ENCODE measurements at places on chromosomes 5 and 9.
A peak's percentile ranks its signal among the peaks of the same experiment; 100 is the strongest.

DNA sequence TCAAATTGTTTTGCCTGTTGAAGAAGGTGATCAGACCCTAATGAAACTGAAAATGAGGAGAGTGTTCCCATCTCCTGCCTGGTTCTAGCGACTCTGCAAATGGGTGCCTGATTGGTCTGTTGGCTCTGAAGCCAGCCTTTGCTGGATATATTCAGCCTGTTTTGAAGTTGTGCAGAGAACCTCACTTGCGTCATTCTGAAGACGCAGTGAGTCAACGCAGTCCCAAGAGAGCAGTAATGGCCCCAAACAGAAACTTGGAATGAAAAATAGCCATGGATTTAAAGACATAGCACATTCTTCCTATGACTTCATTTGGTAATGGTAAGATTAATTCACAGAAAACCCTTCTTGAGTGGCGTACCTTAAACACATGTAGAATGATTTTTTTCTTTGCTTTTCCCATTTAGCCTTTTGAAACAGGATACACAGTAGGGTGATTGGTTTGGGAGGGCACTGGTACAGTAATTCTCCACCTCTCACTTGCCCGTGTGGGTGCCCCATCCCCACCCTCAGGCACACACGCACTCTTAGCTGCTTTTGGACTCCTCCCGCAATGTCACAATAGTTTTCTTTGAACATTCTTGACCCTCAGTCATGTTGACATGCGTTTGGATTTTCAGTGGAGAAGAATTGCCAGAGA lies 54.1 kb upstream of the ABL1 start:
- no peak for DNase-seq

- DNase-seq: no peak
Observed at GRCh38 chr9:28413471-28413870, 840.2 kb upstream of the C9orf72 start.

- no peak for DNase-seq
Observed at GRCh38 chr5:72596956-72597355, 89.7 kb upstream of the ZNF366 start.

GRCh38 chr5:94442076-94442475 lies 176.3 kb downstream of the KIAA0825 start:
- no peak for DNase-seq

DNA sequence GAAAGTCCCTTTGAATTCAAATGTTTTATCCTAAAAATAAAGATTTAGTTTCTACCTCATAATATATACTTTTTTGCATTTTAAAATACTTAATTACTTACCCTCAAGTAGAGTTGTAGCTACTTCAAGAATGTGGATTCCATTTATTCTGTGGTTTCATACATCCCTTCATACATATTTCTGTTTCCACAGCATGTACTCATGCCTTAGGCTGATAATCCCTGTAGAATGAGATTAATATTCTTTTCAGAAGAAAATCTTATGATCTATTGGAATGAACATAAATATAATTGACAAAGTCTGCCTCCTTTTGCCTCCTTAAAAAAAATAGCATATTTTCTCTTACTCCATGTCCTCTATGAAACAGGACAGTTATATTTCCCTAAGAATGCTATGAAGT lies 465.7 kb downstream of the DTWD2 start:
- no peak for DNase-seq

DNA sequence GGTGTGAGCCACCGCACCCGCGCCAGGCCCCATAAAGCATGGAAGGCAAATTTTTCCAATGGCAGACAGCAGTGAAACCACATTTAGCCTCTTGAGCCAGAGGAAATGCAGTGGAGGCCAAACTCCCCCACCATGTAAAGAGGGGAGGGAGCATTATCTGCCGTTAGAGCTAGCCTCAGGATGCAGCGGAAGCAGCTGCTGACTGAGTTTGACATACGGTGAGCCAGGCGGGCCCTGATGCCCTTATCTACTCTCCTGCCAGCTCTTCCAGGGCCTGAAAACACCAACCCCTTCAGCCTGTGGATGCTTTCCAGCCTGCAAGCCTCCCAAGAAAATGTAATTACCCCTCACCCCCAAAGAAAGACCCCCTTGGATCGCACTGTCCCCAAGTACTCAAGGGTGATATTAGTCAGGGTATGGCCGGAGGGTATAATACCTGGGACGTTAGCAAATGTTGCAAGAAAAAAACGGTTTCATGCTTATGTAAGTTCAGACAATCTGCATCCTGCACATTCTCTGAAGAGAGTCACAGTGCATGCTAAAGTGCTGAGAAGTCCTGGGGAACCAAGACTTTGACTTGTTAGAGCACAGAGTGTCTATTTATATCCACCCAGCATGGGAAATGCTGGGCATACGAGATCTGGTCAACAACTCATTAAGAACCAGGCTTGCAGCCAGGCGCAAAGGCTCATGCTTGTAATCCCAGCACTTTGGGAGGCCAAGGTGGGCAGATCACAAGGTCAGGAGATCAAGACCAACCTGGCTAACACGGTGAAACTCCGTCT lies 11.3 kb upstream of the GGTA1 start:
- no peak for DNase-seq

DNA sequence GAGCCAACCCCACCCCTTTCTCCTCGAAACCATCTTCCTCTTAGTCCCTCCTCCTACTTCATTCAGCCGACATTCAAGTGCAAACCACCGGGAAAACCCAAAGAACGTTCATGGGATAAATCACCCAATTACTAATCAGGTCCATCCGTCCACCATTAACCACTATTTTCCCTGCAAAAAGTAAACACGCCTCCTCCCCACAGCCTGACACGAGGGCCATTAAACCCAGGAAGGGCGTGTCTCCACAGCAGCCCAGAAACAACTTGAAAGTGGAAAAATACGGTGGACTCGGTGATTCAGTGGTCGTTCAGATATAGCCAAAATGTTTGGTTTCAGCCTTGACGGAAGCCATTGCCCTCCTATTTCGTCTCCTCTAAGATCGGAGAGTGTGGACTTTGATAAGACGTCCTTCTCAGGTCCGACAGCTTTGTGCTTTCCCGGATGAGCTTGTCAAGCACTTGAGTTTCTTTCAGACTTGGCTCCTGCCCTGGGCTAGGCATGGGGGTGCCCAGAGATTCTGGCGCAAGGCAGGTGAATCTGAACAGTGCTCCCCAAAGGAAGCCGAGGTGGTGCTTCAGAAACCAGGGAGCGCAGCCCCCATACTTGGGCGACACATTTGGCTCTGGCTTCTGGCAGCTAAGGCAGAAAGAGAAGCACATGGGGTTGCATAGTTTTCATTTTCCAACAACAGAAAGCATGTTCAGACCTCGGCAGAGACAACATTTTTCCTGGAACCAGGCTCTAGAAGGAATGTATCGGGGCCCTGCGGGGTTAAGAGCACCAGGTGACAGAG lies 56.6 kb downstream of the SMIM23 start:
- peak; percentile 11 for DNase-seq

- DNase-seq: peak; percentile 20
Observed at GRCh38 chr9:113516840-113517577, 53.5 kb downstream of the RGS3 start.

- DNase-seq: no peak
Observed at GRCh38 chr5:180665682-180666404, 16.4 kb upstream of the FLT4 start.

DNA sequence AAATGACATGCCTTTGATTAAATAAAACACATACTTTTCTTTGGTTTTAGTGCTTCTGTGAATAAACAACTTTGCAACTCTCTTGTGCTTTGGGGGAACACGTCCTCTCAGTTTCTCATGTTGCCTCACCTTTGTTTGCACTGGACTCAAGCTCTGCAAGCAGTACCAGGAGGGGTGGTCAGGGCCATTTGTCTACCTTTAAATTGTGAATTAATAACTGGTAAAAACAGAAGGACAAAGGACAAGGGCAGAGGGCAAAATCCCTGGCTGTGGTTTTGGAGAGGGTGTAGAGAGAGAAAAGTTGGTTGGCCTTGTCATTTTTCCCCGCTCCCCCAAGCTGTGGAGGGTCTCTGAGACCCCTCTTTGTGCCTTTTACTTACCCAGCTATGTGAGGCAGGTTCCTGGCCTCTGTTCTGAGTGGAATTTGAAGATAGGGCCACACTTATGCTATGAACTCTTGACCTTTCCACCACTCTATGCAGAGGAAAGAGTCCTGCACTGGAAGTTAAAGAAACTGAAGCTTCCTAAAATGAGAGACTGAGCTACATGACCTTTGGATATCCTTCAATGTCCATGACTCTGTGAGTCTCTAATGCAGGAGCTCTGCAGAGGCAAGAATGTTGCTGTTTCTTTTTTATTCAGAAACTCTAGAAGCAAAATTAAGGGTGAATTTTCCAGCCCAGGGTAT lies 55.1 kb upstream of the MOCS2 start:
- DNase-seq: no peak

DNA sequence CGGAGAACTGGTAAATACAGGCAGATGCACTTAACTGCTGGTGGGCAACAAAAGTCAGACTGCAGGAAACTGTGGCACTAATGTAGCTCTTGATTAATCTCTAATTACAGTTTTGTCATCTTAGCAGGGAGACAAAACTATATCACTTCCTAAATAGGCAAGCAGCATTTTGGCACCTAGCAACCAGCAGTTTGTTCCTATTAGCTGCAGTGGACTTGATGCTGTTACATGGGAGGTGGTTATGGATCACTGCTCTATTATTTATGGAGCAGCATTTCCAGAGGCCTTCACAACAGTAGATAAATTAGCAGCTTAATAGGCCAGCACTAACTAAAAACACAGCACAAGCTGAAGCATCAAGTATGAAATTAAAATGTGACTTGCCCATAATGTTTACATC lies 518.3 kb upstream of the ITGA1 start:
- DNase-seq: no peak

- no peak for DNase-seq
Observed at GRCh38 chr9:27556470-27556869, 16.8 kb downstream of the C9orf72 start.

DNA sequence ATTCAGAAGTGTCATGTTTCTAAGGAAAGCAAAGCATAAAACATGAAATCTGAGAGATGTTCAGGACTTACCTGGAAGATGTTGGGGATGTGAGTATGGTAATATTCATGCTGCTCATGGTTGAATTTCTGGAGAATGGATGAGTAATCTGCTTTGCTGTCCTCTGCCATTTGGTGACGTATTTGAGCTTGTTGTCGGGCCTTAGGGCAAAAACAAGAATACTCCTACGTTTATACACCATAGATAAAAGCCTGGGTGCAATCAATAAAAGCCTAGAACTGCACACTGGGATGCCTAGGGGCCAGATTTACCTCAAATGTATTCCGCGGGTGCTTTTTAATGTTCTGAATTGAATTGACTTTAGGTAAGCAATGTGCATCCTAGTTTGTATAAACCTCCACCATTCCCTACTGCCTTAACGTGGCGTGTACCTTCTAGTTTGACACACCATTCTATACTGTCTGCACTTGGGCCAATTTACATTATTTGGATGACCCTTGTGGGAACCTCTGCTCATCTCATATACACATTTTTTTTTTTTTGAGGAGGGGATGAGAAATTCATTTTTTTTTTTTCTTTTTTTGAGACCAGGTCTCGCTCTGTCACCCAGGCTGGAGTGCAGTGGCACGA lies 94.4 kb downstream of the USP20 start:
- DNase-seq: no peak

DNA sequence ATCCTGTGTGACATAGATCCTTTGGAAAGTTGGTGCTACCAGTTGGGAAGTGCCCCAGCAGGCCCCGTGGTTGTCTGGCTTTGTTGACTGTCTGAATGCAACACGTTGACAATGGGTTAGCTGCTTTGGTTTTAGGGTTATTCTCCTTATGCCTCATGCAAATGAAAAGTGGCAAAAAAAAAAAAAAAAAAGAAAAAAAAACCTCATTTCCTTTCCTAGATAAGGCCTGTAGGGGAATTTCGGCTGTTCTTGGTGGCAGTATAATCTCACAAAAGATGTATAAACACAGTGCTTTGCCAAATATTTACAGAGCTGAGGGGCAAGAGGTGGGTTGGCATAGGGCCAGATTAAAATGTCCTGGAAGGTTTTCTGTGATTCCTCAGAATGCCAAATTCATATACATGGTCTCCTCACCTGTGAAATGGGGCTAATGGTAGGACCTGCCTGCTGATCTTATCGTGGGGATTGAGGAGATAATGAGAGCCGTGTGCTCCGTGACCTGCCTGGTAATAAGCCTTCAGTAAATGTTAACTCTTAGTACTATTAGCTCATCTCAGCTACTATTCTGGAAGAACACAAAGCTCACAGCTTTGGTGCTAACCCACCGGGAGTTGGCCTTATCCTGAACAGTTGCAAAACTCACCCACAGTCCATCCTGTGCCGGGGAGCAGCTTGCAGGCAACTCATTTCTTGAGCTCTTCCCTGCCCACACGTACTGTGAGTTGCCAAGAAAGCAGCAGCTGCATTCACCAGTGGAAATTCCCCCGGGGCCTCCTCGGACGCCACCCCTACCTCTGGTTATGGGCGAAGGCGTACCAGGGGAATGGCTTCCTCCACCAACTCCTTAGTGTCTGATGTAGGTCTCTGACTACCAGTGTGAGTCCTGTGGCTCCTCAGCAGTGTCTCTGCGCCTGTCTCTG lies 220.3 kb downstream of the NR3C1 start:
- DNase-seq: no peak

Measured in A172 (cell line).